ENCODE measurements at places on chromosomes 16 and 17. TPM values are rescaled to one million over a fixed set of nuclear protein-coding genes. Genes with fewer than 3 reads are reported as not detected.

The CLEC3A gene
- 0.74 TPM for total RNA-seq

The DPEP1 gene
- 256 TPM for total RNA-seq

The RAD51D gene
- total RNA-seq = 16.8 TPM

The UNC119 gene
- total RNA-seq = 175 TPM

The HOXB4 gene
- total RNA-seq = 1.6 TPM

The P2RX5 gene
- total RNA-seq = 3.0 TPM

The ZNF423 gene
- 12.1 TPM for total RNA-seq

The LLGL2 gene
- 34.3 TPM for total RNA-seq

The MYLK3 gene
- 63.4 TPM for total RNA-seq

The TBC1D3G gene
- total RNA-seq = 6.3 TPM

The RUNDC3A gene
- 14.6 TPM for total RNA-seq

The SHISA9 gene
- 0.68 TPM for total RNA-seq

The LITAFD gene
- 3.8 TPM for total RNA-seq

The ZNF469 gene
- 2.8 TPM for total RNA-seq

The PMM2 gene
- 25.8 TPM for total RNA-seq

The DNAH3 gene
- total RNA-seq = 21.2 TPM

The TEX14 gene
- total RNA-seq = 27.7 TPM

The ORC6 gene
- total RNA-seq = 30.7 TPM

The FGF11 gene
- total RNA-seq = 4.2 TPM

The SRL gene
- total RNA-seq = 2.5 TPM

The IGF2BP1 gene
- total RNA-seq = 19.3 TPM

The C16orf96 gene
- 15.1 TPM for total RNA-seq

The DPEP3 gene
- total RNA-seq = 127 TPM

The PLSCR3 gene
- 19.4 TPM for total RNA-seq

The RNU2-1 gene
- not detected for total RNA-seq

The CX3CL1 gene
- total RNA-seq = 8.5 TPM

The HOXB7 gene
- total RNA-seq = 2.8 TPM

The KRTAP9-4 gene
- total RNA-seq = not detected

The GSG1L gene
- 1.9 TPM for total RNA-seq

The HID1 gene
- total RNA-seq = 45.8 TPM

The BAIAP3 gene
- 29.8 TPM for total RNA-seq

The SDK2 gene
- total RNA-seq = 36.9 TPM

The TPPP3 gene
- 9.5 TPM for total RNA-seq

The SLC13A2 gene
- total RNA-seq = 0.79 TPM

The EVI2A gene
- 0.16 TPM for total RNA-seq

The SLX1A gene
- total RNA-seq = 42.4 TPM

The SBK1 gene
- total RNA-seq = 8.1 TPM

The TNFRSF13B gene
- not detected for total RNA-seq

The ITPRIPL2 gene
- 15.7 TPM for total RNA-seq

The MMP2 gene
- 111 TPM for total RNA-seq

The HBA1 gene
- not detected for total RNA-seq

The NECAB2 gene
- 13.9 TPM for total RNA-seq

The TMEM238L gene
- total RNA-seq = not detected

The ACBD4 gene
- total RNA-seq = 8.3 TPM

The FAAP100 gene
- 42.6 TPM for total RNA-seq

The ZNF768 gene
- 52.2 TPM for total RNA-seq

The PCGF2 gene
- total RNA-seq = 8.1 TPM

The CHD9NB gene
- 0.79 TPM for total RNA-seq

The TBC1D3D gene
- not detected for total RNA-seq

All from testis (tissue), 5 donors.